ENCODE measurements at places on chromosomes 11 and 22.

DNA sequence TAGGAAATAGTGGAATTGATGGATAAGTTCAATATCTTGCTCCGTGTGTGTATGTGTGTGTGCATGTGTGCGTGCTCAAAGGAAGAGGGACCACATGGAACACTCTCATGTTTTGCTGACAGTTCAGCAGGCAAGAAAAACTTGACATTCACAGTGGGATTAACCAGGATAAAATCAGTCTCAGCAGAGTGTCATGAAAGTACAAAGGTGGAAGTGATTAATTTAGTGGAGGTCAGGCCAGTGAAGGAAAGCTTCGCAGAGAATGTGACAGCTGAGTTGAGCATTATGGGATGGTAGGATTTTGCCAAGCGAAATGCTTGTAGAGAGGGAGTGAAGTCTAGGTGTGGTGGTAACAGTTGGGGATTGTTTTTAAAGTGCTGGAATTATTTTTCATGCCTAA, 15.7 kb upstream of the FBXO3 start:
- no peak for DNase-seq

DNA sequence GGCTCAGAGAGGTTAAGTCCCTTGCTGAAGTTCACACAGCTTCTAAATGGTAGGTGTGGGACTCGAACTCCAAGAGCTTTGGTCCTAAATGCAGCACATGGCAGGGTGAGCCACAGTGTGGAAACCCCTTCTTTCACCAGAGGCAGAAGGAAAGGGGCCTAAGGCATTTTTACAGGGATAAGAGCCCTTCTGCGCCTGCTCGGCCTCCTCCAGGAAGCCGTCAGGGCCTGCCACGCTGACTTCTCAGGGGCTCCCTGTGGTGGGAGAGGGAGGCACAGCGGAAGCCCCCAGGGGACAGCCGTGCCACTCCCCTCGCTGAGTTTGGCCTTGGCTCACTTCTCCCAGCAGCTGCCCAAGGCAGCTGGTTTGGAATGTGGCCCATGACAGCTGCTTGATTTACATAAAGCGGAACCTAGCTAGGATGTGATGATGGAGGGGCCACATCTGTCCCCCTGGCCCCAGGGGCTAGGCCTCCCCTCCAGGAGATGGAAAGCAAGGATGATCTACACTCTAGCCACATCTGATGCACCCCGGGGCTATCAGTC, 35.4 kb downstream of the CD82 start:
- DNase-seq = no peak

DNA sequence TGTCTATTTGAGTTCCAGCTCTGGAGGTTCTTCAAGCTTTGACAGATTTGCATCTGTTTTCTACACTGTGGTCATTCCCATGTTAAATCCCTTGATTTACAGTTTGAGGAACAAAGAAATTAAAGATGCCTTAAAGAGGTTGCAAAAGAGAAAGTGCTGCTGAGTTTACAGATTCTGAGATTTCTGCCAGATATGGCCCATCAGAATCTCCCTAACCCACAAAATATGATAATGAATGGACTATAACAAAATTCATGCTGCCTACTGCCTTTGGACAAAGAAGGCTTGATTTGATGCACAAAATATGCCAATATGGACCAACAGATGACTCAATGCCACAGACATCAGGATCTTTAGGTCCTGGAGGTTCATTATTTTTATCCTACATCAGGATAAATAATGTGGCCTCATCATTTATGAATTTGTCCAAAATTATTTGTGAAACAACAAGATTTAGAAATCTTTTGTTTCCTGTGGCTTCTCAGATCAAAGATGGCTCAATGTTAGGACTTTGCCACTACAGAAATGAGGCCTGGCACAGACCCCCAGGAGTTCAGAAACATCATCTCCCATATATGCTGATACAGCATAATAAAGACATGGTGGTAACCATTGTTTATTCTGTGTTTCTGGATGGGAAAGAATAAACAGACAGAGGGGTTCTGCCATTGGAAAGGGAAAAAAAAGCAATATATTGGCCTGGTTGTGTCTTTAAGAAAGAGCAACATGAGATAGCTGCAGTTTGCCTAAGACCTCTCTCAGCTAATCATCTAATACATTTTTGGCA, 6.7 kb downstream of the OR5AN1 start:
- DNase-seq = no peak

DNA sequence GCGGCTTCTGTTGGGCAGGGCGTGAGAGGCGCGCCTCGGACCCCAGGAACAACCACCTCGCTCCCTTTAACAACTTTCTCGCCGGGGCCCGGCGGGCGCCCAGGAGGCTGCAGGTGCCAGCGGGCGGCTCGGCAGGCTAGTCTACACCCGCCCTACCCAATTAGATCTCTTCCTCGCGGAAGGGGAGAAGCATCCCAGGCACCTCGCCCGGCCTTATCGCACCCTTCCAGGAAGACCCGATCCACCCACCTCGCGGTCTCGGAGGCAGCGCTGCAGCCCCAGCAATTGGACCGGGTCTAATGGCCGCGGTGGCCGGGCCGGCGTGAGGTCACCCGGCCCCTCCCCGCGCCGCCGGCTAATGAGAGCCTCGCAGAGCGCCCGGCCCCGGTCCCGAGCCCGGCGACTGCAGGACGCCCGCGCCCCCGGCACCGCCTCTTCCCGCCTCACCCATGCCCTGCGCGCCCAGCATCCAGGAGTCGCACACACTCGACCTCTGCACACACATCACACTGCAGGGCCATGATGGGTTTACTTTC, at the start of gene PLAAT3:
TSS of gene PLAAT3 (minus strand) at position 298 of the 536 bp plus-strand sequence. CDS start 419 bp downstream, outside the sequence.
- no peak for DNase-seq

DNA sequence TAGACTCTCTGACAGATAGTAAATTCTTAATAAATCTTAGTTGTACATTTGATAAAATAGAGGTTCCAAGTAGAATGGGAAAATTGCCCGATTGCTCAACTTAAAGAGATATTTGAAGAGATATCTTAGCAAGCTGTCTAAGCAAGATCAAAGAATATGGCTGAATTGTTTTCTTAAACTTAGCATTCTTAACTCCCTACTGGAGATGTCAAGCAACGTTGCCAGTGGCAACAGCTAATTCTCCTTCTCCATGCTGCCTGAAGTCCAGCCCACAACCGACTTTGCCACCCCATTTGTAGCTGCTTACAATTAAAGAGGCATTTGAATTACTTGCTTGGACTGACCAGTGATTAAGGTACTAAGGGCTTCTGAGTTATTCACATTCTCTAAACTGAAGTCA, 94.4 kb downstream of the FAM181B start:
- no peak for DNase-seq

- no peak for DNase-seq
Observed at GRCh38 chr11:2862395-2863275, 22.9 kb downstream of the CDKN1C start.

DNA sequence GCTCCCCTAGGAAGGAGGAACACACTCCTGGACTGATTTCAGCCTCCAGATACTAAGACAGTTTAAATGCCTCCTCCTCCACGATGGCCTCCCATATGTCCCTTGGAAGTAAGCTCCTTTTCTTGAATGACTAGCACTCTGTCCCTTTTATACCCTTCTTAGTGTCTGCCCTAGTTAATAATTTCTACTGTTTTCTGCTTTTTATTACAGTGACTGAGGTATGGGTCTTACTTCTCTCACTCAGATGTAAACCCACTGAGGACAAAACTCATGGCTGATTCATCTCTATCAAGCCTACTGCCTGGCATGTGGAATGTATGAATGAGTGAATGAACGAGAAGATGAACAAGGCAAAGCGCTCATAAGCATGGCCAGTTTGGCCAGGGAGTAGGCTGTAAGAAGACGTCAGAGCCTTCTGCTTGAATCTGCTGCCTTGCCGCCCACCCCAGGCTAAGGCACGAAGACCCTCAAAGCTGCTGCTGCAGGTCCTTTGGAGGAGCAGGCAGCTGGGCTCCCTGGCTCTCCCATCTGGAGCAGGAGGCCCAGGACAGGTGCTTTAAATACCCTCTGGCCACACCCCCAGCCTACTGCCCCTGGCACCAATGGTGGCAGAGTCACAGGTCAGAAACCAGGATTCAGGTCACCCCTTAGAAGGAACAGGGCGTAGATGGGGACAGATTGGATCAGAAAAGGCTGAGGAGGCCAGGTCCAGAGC, 8.2 kb upstream of the PGA3 start:
- no peak for DNase-seq

- DNase-seq = no peak
Observed at GRCh38 chr22:27467711-27468110, 333.8 kb downstream of the MN1 start.

- DNase-seq = no peak
Observed at GRCh38 chr11:13101644-13102512, 92.8 kb downstream of the RASSF10 start.

DNA sequence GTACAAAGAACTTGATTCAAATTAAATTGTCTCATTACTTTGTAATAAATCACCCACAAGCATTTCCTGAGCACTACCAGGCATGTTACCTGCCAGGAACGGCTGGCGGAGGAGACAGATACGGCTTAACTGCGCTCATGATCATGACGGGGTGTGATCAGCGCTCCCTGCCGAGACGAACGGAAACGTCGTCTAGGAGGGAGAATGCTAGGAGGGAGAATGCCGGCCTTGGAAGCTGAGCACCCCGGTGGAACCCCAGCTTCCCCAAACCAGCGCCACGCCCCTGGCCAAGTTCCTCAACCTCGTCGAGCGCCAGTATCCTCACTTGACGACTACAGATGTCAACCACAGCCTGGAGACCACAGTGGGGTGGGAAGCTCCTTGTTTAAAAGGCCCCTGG, 272.8 kb downstream of the CTTN start:
- DNase-seq = no peak

- DNase-seq = no peak
Observed at GRCh38 chr11:61645179-61645868, 34.9 kb upstream of the DAGLA start.

- no peak for DNase-seq
Observed at GRCh38 chr11:62544581-62545436, 1.8 kb downstream of the AHNAK start.

GRCh38 chr11:115736146-115736545, 231.9 kb upstream of the CADM1 start:
- DNase-seq = no peak

DNA sequence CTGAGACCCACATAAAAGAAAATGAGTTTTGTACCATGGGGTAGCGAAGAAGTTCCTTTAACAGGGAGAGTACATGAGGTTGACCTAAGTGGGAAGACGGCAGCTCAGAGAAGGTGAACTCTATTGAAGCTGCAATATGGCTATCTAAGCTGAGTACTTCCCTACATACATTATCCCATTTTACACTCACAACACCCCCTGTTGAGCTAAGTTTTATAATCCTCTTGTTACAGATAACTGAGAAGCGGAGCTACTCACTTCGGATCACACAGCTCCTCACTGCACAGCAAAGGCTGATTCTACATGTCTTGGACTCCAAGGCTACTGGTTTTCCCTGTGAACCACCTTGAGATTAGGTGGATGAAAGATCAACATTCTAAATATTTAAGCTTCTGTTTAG, 8.2 kb upstream of the PIWIL4 start:
- no peak for DNase-seq

DNA sequence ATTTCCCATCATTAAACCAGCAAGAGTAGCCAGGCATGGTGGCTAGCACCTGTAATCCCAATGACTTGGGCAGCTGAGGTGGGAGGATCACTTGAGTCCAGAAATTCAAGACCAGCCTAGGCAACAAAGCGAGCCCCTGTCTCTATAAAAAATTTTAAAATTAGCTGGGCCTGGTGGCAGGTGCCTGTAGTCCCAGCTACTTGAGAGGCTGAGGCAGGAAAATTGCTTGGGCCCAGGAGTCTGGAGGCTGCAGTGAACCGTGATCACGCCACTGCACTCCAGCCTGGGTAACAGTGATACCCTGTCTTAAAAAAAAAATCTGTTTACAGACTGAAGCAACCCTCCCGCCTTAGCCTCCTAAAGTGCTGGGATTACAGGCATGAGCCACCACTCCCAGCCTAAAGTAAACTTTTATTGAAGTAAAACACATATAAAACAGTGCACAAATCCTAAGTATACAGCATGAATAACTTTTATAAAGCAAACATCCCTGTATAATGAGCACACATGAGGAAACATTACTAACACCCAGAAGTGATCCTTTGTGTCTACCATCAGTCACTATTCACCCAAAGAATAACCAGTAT, 12.6 kb downstream of the UCP3 start:
- no peak for DNase-seq

- no peak for DNase-seq
Observed at GRCh38 chr22:50282361-50283155, 12.4 kb upstream of the MAPK11 start.

- DNase-seq = no peak
Observed at GRCh38 chr11:125903711-125904659, at the start of gene DDX25. TSS of gene DDX25 (plus strand) at chr11:125904508. CDS start at chr11:125904518, 10 bp downstream.

- no peak for DNase-seq
Observed at GRCh38 chr22:35559354-35560005, 18.8 kb downstream of the RASD2 start.

DNA sequence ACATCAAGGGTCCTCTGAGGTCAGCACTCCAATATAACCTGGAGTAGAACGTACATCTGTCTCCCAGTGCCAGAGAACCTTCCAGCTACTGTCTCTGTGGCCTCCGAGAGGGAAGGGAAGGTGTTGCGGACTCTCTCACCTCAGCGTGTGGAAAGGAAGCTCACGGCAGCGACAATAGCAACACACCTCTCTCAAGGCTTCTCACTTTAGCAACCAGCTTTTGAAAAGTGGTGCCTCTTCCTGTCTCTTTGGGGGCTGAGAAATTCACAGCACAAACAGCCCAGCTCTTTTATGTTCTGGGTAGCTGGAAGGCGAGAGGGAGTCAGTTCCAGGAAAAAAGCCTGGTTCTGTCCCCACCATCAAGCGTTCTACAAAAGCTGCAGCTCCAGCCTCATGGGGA, 156.9 kb upstream of the TBCEL start:
- DNase-seq = no peak

DNA sequence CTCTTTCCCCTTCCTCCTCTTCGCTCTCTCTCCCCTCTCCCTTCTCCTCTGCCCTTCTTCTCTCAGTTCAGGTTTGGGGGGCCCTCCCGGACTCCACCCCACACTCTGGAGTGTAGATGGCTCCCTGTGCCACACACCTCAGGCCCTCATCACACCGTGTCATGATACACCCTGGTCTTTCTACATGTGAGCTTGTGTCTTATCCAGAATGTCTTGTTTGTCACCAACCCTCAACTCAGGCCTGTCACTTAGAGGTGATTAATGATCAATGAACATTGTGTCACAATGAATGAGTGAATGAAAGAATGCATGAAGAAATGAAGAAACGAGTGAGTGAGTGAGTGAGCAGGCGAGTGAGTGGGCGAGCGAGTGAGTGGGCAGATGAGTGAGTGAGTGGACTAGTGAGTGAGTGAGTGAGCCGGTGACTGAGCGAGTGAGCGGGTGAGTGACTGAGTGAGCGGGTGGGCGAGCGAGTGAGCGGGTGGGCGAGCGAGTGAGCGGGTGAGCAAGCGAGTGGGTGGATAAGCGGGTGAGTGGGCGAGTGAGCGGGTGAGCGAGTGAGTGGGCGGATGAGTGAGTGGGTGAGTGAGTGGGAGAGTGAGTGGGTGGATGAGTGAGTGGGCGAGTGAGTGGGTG, 33.8 kb downstream of the CAPN1 start:
- DNase-seq = no peak

All from stimulated activated CD4-positive, alpha-beta T cell treated with anti-CD3 and anti-CD28 coated beads, Interleukin-1b, Interleukin-23, amount 100 ng/mL, for 1 hour (primary cell).